ENCODE measurements at places on chromosomes 2 and 18.

GRCh38 chr2:170054997-170055396 lies 123.0 kb upstream of the MYO3B start:
- peak; percentile 63 for DNase-seq

DNA sequence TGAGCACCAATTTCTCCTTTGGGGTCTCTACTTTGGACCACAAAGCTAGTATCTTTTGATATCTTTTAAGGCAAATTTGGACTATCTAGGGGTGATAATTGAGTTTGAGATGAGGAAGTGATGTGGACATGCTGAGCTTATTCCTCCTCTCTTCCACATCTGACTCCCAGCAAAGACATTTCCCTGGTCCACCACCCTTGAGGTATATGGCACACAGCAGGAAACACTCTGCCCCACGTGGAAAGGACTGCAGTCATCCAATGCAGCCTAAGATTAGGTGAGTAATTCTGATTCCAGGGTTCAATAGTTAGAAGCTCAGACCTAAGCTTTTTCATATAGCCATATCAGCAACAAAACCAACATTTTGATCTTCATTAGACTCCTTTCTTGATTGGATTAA lies 290.1 kb upstream of the CHAC2 start:
- no peak for DNase-seq

DNA sequence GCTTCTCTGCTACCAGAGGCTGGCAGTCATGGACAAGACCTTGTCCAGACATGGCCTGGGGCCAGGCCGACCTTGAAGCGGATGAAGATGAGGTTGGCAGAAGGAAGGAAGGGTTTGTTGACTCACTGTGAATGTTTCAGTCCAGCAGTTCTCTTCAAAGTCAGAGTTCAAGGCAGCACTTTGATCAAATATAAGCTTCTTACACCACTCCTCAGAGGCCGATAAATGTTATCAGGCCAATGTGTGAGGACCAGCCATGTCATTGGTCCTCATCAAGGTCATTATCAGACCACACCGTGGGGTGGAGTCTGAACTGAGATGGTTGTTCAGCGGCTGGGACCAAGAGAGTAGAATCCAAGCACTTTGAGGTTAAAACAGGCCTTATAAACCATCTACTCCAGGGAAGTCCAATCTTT lies 35.5 kb downstream of the QPCT start:
- DNase-seq, result no peak

GRCh38 chr2:181025004-181025403 lies 44.6 kb downstream of the UBE2E3 start:
- peak; percentile 4 for DNase-seq

DNA sequence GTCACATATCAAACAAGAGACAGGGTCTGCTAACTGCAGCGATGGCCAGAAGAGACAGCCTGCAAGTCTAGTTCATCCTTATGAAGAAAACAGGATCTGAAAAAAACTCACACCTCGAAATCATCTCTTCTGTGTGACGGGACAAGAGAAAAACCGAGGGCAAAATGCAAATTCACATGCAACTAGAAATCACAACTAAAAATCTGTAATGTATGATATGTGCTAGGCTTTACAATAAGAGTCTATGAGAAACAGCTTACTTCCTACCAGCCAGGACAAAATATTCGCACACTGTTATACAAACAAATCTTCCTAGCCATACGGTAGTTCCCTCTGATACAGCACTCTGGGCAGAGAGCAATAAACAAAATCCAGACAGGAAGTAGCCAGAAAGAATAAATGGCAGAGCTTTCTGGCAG lies 48.8 kb downstream of the ANKRD44 start:
- DNase-seq, result no peak

- no peak for DNase-seq
These were observed 156.8 kb upstream of the UBE2E3 start for GRCh38 chr2:180823546-180824141.

DNA sequence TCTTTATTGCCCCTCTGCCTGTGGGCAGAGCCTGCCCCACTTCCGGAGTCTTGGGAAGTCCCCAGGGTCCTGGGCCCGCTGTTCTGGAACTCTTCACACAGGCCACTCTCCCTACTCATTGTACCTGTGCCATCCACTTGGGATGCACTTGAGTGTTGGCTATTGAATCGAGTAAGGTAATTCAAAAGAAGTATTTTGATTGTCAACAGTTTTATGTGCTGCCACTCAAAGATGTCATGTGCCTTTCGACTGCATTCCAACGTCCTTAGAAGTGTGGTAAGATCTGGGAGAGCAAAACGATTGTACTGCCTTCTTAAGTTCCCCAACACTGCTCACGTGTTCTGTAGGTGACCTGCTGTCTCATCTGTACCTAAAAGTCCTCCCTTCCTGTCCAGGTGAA lies 77.0 kb upstream of the SMIM21 start:
- no peak for DNase-seq

DNA sequence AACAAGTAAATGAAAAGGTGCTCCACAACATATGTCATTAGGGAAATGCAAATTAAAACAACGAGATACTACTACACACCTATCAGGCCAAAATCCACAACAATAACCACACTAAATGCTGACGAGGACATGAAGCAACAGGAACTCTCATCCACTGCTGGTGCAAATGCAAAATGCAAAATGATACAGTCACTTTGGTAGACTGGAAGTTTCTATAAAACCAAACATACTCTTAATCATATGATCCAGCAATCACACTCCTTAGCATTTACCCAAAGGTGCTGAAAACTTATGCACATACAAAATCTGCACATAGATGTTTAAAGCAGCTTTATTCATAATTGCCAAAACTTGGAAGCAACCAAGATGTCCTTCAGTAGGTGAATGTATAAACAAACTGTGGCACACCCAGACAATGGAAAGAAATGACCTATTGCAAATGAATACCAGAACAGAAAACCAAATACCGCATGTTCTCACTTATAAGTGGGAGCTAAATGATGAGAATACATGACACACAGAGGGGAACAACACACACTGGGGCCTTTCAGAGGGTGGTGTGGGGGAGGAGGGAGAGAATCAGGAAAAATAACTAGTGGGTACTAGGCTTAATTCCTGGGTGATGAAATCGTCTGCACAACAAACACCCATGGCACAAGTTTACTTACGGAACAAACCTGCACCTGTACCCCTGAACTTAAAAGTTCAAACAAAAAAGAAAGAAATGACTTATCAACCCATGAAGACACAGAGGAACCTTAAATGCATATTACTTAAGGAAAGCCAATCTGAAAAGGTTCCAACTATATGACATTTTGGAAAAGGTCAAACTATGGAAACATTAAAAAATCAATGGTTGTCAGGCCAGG lies 80.4 kb downstream of the ASXL2 start:
- no peak for DNase-seq

DNA sequence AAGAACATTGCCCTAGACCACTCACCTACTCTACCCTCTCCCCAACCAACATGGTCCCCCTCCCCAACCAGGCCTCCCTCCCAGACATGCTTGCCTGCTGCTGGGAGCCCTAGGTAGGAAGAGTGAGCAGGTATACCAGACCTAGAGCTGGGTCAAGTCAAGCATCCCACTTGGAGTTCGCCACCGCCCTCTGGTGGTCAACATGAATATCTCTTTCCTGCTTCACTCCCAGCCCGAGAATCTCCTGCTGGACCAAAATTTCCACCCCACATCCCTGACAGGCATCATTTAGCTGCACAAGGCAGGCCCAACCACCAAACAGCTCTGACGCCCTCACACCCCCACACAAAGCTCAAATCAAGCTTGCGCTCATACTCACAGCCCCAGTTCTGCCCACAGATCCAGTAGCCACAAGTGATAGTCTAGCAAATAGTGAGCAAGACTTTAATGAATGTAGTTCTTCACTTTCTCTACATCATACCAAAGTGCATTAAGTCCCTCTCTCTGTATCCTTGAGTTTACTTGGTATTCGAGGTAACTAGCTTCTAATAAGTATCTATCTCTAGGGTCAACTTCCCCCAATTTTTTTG lies 116.0 kb downstream of the TNS1 start:
- DNase-seq, result peak; percentile 81

GRCh38 chr2:225683258-225683657 lies 283.7 kb downstream of the NYAP2 start:
- DNase-seq, result no peak

GRCh38 chr2:181047829-181048228 lies 67.4 kb downstream of the UBE2E3 start:
- no peak for DNase-seq

DNA sequence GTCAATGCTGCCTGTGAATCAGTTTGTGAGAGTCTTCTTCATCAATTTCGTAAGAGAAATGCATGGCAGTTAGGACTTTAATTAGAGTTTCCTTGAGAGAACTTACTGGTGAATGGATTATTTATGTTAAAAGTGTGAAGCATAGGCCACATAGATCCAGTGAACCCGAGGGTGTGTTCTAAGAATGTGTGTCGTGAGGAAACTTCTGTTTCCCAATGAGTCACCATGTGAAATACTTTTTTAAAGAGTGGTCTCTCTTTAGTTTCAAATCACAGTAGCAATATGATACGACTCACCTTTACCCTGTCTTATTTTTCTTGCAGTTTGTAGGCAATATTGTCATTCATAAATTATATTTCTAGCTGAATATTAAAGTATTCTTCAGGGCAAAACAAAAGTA lies 18.5 kb downstream of the THSD7B start:
- no peak for DNase-seq

GRCh38 chr2:57181315-57182038 lies 865.1 kb upstream of the VRK2 start:
- DNase-seq, result no peak

- no peak for DNase-seq
These were observed 24.3 kb downstream of the OSBPL1A start for GRCh38 chr18:24373328-24373727.
